Effector memory CD4-positive, alpha-beta T cell (primary cell): ENCODE measurements at places on chromosomes 2 and 18.

GRCh38 chr2:10897956-10898355 lies 13.8 kb upstream of the KCNF1 start:
- DNase-seq: no peak

- DNase-seq: no peak
Observed at GRCh38 chr2:134736167-134736880, 17.5 kb upstream of the TMEM163 start.

- no peak for DNase-seq
Observed at GRCh38 chr18:28159055-28159454, 17.9 kb downstream of the CDH2 start.

DNA sequence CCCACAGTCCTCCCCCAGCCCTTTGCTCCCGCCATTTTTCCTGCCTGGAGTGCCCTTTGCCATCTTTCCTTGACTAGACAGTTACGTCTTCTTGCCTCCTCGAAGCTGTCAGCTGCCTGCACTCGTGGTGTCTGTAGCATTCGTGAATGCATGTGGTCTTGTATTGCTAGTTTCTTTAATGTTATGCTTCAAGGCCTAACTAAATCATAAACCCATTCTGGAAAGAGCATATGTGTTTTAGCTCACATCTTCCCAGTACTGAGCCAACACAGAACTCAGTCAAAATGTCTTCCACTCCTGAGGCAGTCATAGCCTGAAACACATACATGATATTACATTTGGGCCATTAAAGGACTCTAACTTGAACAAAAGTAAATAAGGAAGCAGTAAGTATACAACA lies 35.6 kb downstream of the SPC25 start:
- no peak for DNase-seq

DNA sequence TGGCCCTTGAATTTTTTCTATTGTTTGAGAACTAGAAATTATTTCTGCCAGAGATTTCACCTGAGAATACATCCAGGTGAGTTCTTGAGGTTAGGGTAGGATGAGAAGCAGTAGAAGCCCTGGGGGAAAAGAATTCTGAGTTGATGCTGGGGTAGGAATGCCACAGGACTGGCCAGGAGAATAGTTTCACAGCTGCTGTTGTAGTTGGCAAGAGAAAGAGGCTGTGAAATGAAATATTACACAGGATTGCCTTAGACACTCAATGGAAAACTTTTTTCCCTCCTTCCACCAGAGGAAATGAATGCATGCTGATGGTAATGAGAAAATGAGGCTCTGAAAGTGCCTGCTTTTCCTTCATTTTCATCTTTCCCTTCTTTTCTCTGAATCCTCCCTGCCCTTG lies 54.6 kb downstream of the PRKCE start:
- no peak for DNase-seq

DNA sequence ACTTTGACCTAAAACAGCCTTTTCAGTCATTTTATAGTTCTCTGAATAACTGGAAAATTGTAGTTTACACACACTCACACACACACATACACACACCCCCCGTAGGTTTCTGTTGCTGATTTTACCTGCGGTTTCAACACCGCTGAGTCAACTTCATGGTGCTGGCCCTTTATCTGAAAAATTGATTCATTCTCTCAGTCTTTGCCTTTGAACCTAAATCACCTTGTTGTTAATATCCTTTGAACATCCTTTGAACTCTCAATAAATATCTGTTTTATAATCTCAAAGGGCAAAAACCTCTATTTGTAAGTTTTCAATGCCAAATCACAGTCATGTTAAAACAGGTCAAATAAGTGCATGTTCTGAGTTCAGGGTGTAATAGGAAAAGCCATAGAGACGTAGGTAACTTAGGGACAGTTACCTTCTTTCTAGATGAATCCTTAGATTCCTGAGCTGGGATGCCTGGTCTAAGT lies 109.0 kb upstream of the BZW1 start:
- DNase-seq: peak; percentile 8

- DNase-seq: no peak
Observed at GRCh38 chr2:15771124-15771523, 169.2 kb upstream of the MYCN start.

DNA sequence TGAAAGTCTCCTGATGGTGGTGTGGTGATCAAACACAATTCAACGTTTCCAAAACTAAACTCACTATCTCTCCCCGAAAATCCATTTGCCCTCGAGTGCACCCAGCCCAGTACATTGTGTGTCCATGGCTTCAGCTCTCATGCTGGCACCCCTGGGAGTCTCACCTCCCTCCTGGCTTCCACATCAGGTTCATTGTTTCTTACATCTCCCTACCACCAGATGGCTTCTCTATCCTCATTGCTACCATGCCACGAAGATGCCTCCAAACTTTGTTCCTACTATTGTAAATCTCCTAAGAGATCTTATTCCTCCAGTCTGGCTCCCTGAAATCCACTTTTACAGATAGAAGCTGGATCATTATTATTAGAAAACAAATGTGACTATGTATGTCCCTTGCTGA lies 197.0 kb downstream of the MYT1L start:
- DNase-seq: no peak

GRCh38 chr2:98793897-98794830 lies 63.2 kb upstream of the MGAT4A start:
- no peak for DNase-seq

DNA sequence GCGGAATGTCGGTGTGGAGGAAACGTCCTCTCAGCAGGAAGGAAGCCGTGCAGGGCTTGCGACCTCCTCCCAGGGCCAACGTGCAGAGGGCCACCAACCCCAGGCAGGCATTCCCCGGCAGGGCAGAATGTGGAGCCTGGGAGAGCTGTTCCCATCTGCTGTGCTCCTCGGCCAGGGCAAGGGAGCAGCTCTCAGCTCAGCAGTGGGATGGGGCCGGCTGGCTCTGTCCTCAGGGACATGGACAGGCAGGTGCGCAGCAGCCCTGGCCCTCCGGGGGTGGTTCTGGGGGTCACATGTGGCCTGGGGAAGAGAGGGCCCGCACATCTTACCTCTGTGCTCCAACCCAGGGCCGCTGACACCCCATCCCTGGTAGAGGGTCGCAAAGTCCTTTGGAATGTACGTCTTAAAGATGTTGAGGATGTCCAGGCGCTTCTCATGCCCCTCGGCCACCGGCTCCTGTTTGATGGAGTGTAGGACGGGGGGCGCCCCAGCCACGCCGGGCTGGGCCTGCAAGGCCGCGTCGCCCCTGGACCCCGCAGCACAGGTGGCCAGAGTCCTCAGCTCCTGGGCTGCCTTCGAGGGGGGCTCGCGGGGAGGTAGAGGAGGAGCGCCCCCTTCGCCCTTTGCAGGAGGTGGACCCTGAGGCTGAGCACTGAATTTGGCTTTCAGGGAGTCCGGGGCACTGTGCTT lies 116.4 kb downstream of the ZNF516 start:
- no peak for DNase-seq

GRCh38 chr2:95313296-95314131 lies 16.4 kb downstream of the KCNIP3 start:
- no peak for DNase-seq

DNA sequence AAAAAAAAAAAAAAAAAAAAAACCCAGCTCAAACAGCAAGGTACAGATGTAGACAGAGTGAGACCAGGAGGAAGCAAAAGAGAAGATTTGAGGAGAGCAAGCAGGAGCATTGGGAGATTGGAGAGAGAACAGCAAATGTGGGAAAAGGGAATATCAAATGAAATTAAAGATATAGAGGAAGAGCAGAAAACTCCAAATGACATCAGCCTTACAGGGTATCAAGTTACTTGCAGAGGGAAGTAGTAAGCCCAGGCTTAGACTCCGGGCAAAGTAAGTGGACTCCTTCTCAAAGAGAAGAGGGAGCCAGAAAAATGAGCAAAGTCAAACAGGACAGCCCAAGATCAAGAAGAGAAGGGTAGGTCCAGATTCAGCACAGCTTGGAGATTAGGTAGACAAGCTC lies 93.3 kb upstream of the PPP1CB start:
- DNase-seq: no peak

GRCh38 chr2:160615706-160616105 lies 122.1 kb upstream of the RBMS1 start:
- DNase-seq: no peak

GRCh38 chr2:62150597-62151305 lies 45.2 kb upstream of the B3GNT2 start:
- no peak for DNase-seq

GRCh38 chr2:27721884-27722485 lies 49.5 kb upstream of the MRPL33 start:
- DNase-seq: no peak

DNA sequence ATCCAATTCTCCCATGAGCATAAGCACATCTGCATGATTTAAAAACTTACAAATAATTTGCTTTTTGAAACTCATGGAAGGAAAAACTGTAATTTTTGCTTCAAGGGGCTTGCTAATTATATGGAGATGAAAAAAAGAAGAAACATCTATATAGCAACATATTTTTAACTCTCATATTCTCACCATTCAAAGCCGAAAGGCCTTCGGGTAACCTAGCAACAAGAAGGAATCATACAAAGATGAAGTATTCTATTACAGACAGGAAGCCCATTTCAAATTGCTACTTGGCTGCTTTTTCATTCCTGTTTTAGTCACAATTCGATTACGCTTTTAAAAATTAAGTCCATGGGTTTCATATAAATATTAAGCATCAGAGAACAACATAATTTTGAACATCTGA lies 39.2 kb upstream of the RNU4ATAC start:
- no peak for DNase-seq

GRCh38 chr18:36850527-36851201 lies 21.7 kb downstream of the KIAA1328 start:
- DNase-seq: no peak

DNA sequence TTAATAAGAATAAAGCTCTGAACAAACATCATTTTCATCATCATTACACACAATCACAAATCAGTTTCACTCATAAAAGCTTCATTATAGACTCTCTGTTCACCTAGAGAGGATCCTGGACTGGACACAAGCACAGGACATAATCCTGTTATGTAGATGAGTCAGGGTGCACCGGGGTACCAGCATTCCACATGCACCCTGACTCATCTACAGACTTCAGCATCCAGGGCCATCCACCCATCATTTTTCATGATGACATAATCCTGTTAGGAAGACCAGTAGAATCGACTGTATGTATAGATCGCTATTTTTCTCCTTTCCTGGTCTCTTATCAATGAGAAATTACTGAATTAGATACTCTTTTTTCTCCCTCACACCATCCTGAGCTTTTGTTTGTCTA lies 73.7 kb upstream of the PIK3C3 start:
- DNase-seq: no peak

DNA sequence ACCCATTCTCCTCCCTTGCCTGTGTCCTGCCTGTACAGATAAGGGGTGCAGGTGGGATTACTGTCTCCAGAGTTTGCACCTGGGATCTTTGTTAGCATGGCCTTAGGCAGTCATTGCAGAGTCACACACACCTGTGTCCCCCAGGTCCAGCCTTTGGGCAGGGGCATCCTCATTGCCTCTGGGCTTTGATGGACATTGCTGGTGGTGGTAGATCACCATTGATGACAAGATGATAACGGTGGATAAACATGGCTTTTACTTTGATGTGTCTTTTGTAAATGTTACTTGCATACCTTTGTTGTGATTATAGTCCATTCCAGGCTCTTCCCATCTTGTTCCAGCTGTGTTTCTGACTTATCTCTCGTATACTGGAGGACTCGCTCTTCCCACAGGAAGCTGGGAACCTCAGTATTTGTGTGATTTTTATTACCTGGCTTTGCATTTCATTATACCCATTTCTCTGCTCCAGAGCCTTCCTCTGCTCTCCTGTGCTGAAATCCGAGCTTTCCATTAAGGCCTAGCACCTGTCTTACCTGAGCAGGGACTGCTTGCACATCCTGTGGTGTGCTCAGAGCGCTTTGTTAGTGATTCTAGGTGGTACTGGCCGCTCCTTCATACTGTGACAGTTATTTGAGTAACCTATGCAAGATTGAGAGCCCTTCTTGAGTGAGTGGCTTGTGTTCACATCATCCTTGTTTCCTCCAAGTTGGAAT lies 79.2 kb downstream of the PTPRM start:
- no peak for DNase-seq

DNA sequence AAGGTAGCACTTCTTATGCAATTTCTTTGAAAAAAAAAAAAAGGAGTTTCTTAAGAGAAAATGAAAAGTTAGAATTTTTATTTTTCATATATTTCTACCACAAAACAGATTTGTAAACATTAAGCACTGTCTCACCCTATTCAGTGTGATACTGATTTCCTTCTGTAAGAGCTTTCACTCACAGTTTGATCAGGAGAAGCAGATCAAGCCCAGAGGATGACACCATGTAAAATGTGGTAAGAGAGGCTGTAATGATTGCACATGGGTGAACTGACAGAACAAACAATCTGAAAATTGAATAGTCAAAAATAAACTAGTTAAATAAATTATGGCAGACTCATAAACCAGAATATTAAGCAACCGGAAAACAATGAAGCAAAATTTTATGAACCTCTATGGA lies 54.5 kb downstream of the MEMO1 start:
- no peak for DNase-seq

DNA sequence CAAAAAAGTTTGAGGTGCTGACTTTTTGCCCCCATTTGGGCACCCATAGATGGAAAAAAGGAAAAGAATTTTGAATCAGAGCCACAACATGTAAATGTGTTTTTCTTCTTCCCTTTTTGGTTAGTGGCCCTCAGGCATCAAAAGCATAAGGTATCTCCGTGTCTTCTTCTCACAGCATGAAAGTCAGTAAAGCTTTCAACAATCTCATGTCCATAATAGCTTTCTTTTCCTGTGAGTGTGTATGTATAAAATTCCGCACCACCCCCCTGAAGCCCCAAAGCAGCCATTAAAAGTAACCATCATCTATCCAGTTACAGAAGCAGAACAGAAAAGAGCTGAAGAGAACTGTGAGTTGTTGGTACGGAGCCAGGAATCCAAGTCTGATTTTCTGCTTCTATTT lies 1539.7 kb upstream of the ACVR2A start:
- no peak for DNase-seq

GRCh38 chr18:56333839-56334238 lies 304.6 kb downstream of the TXNL1 start:
- no peak for DNase-seq

DNA sequence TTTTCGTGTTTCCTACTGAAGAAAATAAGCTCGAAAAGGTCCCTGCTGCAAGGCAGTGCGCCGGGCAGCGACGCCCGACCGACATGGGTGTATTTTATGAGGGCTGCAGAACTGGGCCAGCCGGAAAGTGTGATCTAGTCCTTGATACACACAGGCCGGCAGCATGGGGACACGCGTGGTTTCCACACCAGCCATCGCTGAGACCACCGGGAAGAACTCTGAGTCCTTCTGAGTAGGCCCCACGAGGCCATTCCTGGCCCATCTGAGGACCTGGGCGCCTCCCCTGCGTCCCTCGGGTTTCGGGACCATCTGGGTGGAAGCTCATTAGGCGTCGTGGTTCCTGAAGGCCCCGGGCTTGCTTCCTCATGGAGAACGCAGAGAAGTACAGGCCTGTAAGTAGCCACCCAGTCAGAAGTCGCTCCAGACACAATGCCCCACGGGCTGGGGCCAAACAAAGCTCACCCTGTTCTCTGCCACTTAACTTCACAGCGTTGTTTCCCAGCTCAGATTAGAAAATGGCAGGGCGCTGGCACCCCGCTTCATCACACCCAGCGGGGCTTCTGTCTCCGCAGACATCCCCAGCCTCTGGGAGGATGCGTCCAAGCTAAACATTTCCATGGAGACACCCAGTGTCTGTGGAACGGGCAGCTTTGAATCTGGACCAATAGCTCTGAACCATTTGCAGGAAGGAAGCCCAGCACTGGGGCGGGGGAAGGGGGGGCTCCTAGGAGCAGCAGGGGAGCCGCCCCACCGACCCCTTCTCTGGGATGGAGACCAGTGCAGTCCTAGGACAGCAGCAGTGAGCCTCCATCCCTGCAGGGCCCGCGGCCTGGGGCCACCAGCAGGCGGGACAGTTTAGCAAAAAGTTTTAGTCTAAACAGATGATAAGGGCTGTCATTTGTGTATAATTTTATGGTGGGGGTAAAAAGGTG lies 2.4 kb downstream of the NFATC1 start:
- no peak for DNase-seq

- DNase-seq: no peak
Observed at GRCh38 chr2:157174321-157174720, 83.2 kb upstream of the GALNT5 start.
